ENCODE measurements at places on chromosomes 1 and 21.

DNA sequence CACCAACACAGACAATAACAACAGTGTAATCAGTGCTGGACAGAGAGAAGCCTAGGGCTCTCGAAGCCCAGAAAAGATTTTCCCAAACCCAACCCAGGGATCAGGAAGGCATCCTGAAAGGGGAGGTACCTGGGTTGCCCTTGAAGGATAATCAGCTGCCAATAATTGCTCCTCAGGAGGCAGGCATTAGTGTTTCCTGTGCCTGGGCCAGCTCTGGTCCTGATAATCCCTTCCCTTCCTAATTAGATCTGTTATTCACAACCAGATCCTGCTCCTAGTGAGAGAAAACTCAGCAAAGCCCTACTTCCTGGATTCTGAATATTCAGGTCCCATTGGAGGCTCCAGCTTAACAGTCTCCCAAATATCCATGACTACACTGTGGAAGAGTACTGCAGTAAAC, 117.4 kb downstream of the DMRTA2 start:
- no peak for DNase-seq

DNA sequence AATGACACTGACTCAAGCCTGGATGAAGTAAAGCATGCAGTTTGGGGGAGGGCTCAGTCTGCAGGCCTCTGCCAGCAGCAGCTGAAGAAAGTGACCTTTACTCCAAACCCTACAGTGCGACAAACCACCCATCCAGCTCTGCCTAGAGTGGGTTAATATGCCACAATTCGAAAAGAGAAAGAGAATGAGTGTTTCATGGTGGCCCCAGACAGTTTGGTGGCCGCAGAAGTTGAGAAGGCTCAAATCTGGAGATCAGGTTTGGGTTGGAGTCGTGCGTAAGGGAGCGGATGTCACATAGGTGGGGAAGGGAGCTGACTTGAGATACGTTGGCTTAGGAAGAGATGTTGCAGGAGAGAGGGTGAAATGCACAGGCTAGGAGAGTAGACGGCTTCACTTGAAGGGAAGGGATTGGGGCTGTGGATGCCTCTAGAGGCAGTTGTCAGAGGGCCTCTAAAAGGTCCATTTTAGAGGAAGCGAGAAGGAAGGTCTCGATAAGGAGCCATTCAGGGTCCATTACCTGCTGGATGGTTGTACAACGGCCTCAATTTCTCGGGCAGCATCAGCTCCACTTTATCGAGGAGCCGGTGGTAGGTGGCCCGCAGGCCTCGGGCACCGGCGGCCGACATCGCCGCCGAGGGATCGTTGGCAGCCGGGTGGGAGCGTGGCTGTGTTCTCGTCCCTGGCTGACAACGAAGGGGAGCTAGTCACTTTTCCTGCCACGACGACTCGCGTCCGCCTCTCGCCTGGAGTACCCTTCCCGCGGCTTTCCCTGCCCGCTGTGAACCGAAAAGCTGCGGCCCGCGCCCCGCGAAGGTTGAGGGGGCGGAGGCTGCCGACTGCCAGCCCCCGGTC, 1.0 kb upstream of the DCAF6 start:
- peak; percentile 31 for DNase-seq

- DNase-seq, result peak; percentile 66
These were observed 143.2 kb downstream of the KCTD3 start for GRCh38 chr1:215710036-215710898.

- DNase-seq, result peak; percentile 85
These were observed at the start of gene PGM1 for GRCh38 chr1:63593303-63593885. Gene PGM1, plus strand, starts transcription at chr1:63593411. Its CDS starts 78 bp downstream, at chr1:63593489.

GRCh38 chr1:30422251-30422650, 301.1 kb downstream of the MATN1 start:
- no peak for DNase-seq

GRCh38 chr1:222928212-222928611, 113.4 kb downstream of the DISP1 start:
- DNase-seq, result peak; percentile 43

DNA sequence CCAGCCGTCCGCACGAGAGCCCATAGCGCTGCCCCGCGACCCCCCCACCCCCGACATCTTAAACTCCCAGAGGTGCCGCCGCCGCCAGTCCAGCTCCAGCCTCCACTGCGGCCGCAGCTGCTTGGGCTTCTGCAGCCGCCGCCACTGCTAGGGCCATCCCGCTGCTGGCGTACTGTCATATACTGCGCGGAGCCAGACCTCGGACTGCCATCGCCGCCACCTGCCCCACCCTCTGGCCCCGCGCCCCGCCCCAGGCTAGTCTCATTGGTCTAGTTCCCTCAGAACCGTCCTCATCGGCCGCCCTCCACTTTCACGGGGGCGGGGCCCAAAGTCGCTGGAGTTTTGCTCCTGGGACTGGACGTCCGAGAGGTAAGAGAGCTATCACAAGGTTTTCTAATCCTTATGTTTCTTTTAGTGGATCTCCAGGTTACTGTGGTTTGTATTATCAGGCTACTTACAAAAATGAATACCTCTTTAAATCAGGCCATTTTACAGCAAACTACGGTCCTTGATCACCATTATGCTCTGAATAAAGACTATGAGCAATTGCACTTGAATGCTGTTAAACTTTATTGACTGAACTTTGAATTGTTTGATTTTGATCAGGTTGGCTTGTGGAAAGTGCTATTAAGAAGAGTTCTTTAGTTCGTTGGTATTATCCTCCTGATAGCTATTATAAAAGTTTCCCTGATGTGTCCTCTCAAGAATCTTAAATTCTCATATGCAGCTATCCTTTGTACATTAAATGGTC, 2.8 kb upstream of the CD1D start:
- DNase-seq, result peak; percentile 87

DNA sequence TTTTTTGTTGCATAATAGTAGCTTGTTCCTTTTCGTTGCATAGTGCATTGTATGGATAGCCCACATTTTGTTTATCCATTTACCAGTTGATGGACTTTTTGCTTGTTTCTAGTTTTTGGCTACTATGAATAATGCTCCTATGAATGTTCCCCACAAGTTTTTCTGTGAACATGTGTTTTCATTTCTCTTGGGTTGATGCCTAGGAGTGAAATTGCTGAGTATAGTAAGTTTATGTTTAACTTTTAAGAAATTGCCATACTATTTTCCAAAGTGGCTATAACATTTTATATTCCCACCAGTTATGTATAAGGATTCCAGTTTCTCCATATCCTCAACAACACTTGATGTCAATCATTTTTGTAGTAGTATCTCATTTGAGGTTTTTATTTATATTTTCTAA, 84.8 kb upstream of the CACYBP start:
- DNase-seq, result no peak

DNA sequence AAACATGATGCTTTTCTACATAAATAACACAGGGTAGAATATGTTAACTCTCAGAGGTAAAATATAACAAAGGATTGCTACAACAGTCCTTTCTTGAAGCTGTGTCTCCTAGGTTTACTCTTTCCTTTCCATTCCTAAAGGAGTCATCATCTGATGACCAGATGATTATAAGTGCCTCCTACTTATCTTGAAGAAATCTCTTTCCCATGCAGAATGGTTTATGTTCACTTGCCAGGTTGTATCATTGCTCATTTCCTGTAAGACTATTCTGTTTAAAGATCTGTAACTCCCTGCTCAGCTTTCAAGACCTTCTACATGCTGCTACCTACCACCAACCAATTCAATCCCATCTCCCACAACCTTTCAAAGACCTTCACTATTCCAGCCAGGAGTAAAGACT, 51.5 kb upstream of the PTCH2 start:
- DNase-seq, result no peak

DNA sequence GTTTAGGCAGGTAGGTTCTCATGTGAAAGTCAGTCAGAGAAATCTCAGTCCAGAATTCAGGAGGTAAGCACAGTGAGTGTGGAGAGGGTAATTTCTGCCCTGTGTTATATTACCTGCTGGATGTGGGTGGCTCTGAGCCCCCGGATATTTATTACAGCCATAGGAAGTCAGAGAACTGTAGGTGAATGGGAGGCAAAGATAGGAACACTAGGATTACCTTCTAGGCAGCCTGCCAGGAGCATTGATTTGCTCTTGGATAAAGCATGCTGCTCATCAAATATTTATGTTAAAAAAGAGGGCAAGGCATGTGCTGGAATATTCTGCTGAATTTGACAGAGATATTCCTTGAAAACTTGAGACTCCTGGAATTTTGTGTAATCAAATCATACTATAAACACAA, 8.5 kb downstream of the GNG12 start:
- no peak for DNase-seq

DNA sequence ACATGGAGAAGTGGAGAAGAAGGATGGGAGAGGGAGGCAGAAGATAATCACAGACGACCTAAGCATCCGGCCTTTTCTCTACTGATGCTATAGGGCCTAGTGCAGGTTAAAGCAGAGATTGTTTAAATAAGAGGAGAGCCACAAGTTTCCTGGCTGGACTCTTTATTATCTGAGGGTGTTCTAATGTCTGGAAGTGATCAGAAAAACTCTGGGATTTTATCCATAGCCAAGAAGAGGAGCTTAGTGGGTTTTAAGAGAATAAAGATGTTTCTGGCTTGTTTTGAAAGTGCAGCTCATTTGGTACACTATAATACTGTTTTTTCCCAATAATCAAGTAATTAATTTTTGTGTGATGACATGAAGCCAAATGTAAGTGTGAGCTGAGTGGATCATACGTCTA, 419.0 kb downstream of the PTBP2 start:
- no peak for DNase-seq

- DNase-seq, result no peak
These were observed 47.8 kb downstream of the ITPKB start for GRCh38 chr1:226691247-226691646.

GRCh38 chr1:24502709-24503058, at the start of gene RCAN3:
Gene RCAN3, plus strand, starts transcription at chr1:24502836. Its CDS starts 11,537 bp downstream, at chr1:24514373.
- DNase-seq, result peak; percentile 94

- DNase-seq, result no peak
These were observed 11.9 kb upstream of the TAL1 start for GRCh38 chr1:47243910-47244309.

GRCh38 chr1:30523055-30524020, 200.0 kb downstream of the MATN1 start:
- no peak for DNase-seq

DNA sequence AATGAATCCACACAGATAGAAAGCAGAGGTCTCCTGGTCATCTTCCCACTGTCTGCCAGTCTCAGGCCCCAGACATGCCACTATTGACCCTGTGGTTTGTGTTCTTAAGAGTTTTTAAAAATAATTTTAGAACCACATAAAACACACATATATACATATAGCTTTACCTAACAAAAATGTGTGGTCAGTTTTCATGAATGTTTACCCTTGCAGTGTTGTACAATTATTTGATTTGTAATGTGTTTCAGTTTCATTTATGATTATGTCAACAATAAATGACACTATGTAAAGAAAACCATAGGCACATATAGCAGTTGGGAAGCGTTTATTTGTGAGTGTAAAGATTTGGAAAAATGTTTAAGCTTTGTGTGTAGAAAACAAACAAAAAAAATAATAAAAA, 17.1 kb downstream of the CHAF1B start:
- no peak for DNase-seq

GRCh38 chr1:115170377-115170776, 81.1 kb upstream of the TSPAN2 start:
- no peak for DNase-seq

DNA sequence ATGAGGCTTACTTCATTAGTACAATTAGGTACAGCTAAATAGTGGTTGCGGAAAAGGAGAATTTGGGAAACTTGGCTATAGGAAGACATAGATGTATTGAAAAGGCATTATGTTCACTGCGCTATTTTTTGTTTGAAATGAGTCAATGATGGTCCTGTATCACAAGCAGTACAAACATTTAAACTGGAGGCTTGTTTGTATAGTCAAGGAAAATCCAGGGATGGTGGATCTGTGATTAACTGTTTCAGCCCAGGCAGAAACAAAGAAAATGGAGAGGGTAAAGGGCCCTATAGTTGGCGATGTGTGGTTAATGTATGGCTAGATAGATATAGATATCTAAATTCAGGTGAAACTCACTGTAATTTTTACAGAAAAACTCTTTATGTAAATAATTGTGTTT, 79.9 kb downstream of the CLIC4 start:
- no peak for DNase-seq

DNA sequence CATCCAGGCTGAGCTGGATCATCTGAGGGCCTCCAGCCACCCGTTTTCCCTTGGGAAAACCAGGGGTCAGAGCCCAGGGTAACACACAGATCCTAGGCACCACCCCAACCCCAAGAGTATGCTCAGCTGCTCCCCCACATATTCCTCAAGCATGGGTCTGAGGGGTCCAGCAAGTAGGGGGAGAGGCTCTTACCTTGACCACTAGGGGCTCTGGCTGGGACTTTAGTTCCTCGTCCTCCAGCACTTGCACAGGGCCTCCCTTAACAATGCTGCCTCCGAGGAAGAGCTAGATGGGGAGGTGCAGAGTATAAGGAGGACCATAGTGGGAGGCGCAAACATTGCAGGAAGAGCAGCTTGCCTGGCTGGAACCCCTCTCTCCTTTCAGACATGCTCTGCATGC, 7.5 kb downstream of the SELENBP1 start:
- DNase-seq, result no peak

DNA sequence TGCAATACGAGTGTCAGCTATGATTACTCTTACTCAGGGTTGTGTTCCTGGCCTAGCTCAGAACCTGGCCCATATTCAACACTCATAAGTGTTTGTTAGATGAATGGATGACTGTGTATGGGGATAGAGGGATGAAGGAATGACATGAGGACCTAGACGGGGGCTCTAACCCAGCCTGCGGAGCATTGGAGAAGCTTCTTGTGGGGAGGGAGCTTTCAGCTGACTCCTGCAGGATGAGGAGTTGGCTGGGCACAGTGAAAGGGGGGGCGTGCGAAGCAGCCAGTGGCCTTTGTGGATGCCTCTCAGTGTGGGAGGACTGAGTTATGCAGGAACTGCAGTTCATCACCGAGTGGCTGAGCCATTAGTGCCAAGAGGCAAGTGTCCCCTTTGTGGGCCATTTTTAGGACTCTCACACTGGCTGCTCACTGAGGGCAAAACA, 1.2 kb upstream of the EXTL1 start:
- no peak for DNase-seq

GRCh38 chr1:4317207-4317606, 337.2 kb upstream of the AJAP1 start:
- no peak for DNase-seq

- DNase-seq, result no peak
These were observed 471.9 kb downstream of the USP25 start for GRCh38 chr21:16201718-16202117.

DNA sequence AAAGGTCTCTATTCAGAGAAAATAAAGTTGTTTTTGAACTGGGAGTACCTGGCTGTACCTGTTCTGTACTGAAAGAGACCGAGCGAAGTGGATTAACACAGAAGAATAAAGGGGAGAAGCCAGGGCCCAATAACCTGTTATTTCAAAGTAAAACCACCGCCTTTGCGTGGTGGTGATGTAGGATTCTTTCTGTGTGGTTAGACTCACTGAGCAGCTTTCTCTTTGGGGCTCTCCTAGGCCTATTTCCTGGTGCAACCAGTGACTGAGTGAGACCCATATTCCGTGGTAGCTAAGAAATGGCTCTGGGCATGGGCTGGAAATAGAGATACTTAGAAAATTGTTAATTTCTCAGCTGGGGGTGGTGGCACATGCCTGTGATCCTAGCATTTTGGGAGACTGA, 99.9 kb downstream of the XCL2 start:
- DNase-seq, result no peak

GRCh38 chr1:151920149-151920548, 10.8 kb upstream of the THEM4 start:
- DNase-seq, result no peak

GRCh38 chr1:11198851-11199594, 9.9 kb downstream of the ANGPTL7 start:
- DNase-seq, result no peak

GRCh38 chr1:54018635-54019034, 649 bp upstream of the LDLRAD1 start:
- DNase-seq, result no peak
